Activated effector memory CD4-positive, alpha-beta T cell treated with Interleukin-2 at 50 U/mL for 16 hours (primary cell): ENCODE measurements at places on chromosomes 16 and 17.

GRCh38 chr17:76594690-76595089, 9.0 kb upstream of the ST6GALNAC2 start:
- no peak for DNase-seq

- DNase-seq: no peak
Measured at GRCh38 chr17:39777534-39778365, 40.0 kb downstream of the GRB7 start.

DNA sequence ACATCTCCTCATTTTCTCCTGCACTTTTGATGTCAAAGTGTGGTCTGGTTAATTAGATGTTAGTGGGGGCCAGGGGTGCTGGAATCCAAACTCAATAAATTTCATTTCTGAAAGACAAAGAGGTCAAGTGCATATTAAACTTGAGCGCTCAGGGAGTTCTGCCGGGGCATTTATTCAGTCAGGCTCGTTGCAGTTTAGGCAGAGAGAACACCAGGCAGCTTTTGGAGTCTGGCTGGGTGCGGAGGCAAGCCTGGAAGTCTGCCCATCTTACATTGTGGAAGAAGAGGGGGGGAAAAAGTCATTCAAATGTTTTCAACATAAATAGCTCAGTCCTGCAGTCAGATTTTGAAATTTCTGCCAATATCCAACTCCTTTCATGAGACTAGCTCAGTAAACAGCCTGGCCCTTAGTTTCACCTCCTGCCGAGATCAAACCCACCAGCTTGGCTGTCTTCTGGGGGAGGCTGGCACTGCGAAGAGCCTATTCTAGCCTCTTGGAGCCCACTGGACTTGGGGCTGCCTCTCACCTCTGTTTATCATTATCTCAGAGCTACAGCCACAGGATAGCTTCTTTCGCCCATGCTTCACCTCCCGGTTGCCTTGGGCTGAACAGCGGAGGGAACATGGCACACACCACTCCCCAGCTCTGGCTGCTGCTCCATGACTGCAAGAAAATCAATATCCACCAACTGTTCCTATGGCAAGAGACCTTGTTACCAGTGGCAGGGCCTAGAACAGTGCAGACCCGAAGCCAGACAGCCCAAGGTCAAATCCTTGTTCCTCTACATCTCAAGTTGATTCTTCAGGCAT, 177.4 kb upstream of the CDH5 start:
- DNase-seq: no peak

- peak; percentile 31 for DNase-seq
Measured at GRCh38 chr16:82011199-82011641, at the start of gene SDR42E1. TSS of gene SDR42E1 (minus strand) at chr16:82011470. CDS start at chr16:82000858, 10,612 bp downstream.

DNA sequence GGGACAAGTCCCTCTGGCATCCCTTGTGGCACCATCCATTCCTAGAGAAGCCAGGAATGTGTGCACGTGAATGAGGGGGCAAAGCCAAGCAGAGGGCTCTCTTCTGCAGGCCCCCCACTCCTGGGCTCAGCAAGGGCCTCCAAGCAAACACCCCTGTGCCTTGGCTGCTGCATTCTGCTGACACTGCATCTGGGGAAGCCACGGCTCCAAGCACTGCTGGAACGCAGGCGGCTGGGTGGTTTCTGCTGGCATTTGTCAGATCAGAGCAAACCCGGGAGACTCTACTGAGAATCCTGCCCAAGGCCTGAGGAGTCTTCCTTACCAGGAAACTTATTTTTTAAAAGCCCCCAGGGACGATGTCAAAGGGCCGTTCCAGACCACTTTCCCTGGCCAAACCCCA, 23.3 kb downstream of the ATP6V0D1 start:
- no peak for DNase-seq

GRCh38 chr17:41417127-41417526, 7.3 kb downstream of the KRT37 start:
- DNase-seq: no peak

GRCh38 chr17:16950488-16950887, 21.4 kb downstream of the TNFRSF13B start:
- DNase-seq: no peak

GRCh38 chr16:27204312-27204915, 1.1 kb downstream of the KDM8 start:
- no peak for DNase-seq

DNA sequence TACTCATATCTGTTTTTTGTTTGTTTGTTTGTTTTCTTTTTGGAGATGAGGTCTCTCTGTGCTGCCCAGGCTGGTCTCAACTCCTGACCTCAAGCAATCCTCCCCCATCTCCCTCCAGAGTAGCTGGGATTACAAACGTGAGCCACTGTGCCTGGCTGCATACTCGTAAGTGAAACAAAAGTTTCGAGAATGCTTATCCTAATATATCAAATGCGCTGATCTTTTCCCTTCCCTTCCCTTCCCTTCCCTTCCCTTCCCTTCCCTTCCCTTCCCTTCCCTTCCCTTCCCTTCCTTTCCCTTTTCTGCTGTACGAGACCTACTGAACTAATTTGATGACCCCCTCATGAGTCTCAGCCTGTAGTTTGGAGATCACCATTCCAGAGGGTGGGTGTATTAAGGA, 122.1 kb downstream of the RGS9 start:
- DNase-seq: no peak

- no peak for DNase-seq
Measured at GRCh38 chr16:4936181-4936990, 562 bp downstream of the PPL start.

DNA sequence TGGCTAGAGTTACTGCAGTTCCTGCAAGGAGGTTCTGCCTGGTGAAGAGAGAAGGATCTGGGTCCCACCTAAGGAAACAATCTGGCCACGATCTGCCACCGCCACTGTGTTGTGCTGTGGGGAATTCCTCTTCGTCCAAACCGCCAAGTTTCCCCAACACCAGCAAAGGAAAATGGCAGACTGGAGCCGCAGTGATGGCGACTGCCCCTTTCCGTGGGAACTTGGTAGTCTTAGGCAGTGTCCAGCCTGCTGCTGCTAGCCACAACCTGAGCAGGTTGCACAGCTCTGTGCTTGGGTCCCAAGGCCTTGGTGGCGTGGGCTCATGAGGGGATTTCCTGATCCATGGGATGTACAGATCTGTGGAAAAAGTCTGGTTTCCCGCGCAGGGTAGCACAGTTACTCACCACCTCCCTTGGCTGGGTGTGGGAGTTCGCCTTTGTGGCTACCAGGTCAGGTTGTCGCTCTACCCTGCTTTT, 28.6 kb downstream of the NFATC3 start:
- DNase-seq: no peak

DNA sequence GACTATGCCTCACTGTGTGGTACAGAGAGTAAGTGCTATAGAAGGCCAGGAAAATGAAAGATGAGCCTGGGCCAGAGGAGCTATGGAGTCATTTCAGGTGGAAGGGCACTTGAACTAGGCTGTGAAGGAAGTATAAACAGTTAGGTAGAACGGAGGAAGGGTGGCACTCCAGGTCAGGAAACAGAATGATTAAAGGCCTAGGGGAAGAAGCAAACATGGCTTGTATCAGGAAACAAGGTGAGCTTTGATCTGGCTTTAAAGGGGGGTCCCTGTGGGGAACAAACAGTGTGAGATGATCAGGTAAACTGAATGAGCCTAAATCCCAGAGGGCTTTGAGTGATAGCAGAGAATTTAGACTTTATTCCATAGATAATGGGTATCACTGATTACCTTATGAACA, 16.9 kb downstream of the MAP3K3 start:
- DNase-seq: no peak

DNA sequence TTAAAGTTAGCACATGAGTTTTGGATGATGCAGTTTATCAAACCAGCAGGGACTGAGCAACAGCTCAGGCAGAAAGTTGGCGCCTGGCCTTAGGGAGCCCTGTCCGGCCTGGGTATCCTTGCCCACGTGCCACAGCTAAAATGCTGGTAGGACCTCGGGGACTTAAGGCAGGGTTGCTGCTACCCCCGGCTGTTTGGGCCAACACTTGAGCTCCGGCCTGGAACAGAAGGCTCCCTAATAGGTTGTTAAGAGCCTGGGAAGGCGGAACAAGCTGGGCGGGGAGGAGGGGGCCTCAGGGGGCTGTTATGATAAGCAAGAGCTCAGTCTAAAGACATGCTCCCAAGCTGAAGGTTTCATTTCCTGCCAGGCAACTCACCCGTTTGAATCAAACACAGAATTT, 39.7 kb downstream of the CUEDC1 start:
- no peak for DNase-seq

- DNase-seq: no peak
Measured at GRCh38 chr17:17347234-17347955, 44.2 kb downstream of the NT5M start.

DNA sequence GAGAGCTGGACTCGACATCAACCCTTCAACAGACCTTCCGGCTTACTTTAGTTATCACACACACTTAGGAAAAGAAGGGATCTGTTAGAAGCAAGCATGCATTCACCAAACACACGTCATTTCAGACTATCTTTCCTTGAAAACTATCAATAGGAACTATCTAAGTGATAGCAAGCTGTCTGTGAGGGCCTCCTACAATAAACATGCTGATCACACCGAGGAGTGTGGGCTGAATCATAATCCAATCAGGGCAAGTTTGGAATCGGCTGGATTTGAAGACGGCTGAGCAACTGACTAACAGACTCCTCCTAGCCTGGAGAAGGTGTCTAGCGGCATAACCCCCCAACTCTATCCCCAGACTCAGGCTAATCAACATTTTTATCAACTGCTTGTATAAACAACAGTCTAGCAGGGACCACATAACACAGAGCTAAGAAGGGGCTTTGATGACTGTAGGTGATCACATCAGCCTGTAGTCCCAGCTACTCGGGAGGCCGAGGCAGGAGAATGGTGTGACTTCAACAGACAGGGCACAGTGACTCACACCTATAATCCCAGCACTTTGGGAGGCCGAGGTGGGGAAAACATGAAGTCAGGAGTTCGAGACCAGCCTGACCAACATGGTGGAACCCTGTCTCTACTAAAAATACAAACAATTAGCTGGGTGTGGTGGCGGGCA, 14.1 kb downstream of the NXN start:
- DNase-seq: no peak
